Suppressor macrophage (primary cell): ENCODE measurements at places on chromosomes 11 and 22.
A peak's percentile ranks its signal among the peaks of the same experiment; 100 is the strongest.

DNA sequence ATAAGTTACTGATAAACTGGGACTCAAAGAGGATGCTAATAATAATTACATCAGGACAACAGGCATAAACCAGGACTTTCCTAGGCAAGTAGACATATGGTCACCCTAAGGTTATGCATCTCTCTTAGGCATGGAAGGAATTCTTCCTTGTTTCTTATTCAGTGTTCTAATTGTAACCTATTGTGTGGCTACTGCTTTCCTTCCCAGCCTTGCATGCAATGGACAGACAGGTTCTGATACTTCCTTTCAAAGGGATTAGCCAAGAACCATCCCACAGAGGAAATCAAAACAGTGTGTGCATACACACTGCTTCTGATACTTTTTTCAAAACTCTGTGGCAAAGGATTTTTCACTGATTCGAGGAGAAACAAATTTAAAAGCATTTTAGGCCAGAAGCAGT is 48.3 kb downstream of the RRAS2 start:
- DNase-seq, result no peak

DNA sequence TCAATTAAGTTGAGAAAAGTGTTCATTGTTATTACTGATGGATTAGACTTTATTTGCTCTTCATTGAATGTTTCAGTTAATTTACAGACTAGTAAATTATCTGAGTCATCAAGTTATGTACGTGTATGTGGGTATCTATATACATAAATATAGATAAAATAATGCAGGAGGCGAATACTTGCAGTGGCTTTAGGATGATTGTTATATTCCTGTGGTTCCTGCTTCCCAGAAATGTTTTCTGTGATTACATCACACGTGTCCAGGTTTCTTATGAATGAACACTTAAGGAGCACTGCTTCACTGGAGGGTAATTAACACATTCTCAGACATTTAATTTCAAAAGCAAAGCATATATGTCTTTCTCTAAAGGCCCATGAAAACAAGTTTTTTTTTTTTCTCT is 28.4 kb downstream of the YAP1 start:
- DNase-seq, result no peak

GRCh38 chr22:19974935-19975706 is 33.5 kb upstream of the TXNRD2 start:
- no peak for DNase-seq

DNA sequence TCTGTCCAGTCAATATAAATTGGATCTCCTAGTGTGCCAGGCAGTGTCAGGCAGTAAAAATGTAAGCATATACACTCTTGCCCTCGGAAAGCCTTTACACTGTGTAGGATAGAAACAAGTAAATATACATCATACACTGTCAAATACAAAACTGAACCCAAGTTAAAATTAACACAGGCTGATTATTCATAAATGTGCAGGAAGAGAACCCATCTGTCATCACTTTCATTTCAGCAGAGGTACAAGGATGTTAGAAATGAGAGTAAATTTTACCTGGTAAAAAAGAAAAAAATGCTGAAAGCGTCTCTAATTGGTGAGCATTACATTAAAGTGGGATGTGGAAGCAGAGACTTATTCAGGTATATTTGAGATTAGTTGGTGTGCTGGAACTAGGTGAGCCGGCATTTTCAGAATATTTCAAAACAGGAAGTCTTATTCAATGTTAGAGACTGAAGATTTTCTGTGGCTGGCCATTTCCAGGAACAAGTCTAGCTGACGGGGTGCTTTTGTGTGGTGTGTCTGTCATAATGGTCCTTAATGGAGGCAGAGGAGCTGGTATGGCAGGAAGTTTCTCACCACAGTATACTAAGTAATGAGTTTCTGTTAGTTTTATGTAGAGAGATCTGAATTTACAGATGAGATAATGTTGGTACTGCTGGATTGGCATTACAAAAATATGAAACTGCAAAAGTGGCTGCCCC is 192.6 kb downstream of the CASP12 start:
- peak; percentile 84 for DNase-seq

GRCh38 chr11:119368121-119369034 is 13.1 kb downstream of the USP2 start:
- DNase-seq, result no peak

GRCh38 chr11:96155627-96156378 is 187.2 kb downstream of the MAML2 start:
- DNase-seq, result peak; percentile 90

DNA sequence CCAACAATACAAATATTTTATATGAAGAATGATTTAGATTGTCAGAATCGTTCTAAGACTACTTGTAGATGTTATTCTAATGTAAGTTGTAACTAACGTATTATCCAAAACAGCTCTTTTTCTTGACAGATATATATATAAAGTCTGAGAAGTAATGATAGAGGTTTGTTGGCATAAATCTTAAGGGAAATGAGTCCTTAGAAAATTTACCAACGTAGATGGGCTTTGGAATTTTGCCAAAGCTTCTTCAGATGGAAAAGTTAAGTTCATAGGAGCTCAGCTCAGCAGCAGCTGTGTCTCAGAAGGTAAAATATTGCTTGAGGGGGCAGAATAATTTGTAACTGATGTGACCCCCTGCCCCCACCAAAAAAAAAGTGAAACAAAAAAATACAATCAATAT is 66.7 kb downstream of the BID start:
- no peak for DNase-seq

DNA sequence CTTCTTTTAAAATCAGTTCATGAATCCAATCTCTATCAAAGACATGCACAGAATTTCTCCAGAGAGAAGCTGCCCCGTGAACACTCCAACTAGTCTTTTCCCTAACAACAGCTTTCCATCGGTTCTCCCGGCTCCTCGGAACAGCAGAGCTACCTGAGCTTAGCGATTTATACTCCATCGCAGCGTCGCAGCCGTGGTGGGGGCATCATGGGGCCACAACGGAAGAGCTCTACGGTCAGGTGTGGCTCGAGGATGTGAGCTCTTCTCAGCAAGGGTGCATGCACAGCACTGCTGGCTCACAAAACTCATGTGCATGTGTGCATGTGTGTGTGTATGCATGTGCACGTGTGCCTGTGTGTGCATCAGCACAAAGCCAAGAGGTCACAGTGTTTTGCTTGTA is 11.7 kb upstream of the MOB2 start:
- DNase-seq, result no peak
